ENCODE measurements at places on chromosomes 7 and 10.

GRCh38 chr7:1027242-1028043 is 16.9 kb upstream of the GPR146 start:
- peak; percentile 15 for DNase-seq

DNA sequence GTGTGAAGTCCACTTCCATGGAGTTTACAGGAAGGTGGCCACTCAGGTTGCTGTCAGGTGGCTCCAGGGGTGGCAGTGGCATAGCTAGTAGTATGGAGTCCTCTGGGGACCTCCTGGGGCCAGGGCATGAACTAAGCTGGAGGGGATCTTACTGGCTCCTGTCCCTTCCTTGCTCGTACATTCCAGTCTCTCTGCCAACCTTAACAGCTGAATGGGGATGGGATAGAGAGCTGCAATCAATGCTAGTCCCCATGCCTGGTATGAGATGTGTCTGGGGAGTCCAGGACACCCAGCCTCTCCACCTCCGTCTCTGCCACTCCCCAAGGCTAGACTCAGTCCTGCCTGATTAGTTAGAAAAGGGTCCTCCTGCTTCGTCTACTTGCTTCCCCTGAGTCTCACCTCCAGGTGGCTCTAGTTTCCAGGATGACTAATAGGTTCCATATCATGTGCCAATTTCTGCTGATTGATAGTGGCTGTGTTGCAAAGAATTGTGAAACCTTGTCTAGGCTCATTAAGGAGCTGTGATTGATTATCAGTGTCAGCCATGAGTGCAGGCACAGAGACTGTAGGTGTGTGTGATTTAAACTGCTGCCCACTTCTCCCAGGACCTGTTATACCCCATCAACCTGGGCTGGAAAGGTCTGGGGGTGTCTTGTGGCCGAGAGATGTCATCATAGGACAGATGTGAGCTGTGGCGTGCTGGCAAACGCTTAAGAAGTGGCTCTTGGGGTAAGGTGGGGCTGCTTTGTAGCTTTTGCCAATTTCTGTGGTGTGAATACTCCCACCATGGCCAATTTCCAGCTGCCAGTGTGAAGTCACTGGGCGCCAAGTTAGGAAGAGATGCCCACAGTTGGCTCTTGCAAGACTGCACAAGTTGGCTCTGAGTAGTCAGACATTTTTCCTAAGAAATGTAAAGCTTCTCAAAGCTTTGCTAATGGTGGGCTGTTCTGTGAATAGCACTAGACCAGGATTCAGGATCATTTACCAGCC is 59.8 kb downstream of the COL13A1 start:
- DNase-seq, result no peak

GRCh38 chr7:74217455-74218342 is 7.9 kb downstream of the LAT2 start:
- DNase-seq, result no peak

GRCh38 chr7:48634116-48634632 is 290.2 kb upstream of the CDC14C start:
- DNase-seq, result no peak

DNA sequence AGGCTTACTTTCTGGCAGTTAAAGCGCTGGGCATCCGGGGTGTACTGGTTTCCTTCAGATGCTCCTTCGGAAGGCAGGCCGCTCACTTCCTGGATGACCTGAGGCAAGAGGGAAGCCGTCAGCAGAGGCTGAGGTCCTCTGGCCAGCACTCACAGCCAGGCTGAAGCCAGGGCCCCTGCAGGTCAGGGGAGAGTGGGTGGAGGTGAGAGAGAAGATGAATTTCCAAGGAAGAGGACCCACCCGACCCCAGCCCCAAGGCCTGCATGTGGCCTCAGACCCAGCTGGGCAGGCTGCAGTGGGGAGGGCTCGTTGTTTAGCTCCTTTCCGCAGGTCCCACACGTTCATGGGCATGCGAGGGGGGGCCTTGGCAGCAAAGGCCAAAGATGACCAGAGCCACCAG is 71.3 kb downstream of the VWA2 start:
- no peak for DNase-seq

- no peak for DNase-seq
These were observed 68.9 kb downstream of the MAD1L1 start for GRCh38 chr7:2163600-2164555.

DNA sequence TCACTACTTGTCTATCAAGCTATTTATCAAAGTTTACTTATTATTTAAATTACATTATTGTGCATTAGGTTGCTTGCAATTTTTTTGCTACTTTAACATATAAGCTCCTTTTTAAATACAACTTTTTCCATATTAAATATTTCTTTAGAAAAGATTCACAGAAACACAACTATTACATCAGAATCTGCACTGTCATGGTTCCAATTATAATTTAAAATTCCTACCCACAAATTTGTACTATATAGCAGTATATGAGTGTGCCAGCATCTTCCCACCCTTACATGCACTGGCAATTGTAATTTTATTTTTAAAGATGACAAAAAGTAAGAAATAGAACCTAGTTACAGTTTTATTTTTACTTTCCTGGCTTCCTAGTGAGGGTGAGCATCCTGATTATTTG is 15.8 kb downstream of the MINDY3 start:
- DNase-seq, result no peak

DNA sequence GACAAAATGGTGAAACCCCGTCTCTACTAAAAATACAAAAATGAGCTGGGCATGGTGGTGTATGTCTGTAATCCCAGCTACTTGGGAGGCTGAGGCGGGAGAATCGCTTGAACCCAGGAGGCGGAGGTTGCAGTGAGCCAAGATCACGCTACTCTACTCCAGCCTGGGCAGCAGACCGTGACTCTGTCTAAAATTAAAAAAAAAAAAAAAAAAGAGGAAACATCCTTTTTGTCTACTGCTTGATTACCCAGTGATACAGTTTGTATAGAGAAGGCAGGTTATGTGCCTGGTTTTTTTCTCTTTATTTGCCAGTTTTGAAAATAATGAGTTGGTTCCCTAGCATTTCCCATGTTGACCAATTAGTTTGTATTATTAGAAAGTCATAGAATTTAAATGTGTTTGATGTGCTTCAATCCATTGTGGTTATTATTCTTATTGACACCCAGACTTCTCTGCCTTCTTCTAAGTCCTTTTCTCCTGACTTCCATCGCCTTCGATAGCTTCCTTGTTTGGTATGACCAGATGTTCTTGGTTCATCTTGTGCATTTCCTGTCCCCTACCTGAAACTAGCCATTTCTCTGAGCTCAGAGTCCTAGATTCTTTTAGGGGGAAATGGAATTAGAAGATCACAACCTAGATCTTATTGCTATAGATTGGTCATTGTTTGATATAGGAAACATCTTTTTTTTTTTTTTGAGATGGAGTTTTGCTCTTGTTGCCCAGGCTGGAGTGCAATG is 43.2 kb downstream of the VKORC1L1 start:
- no peak for DNase-seq

- DNase-seq, result no peak
These were observed 31.0 kb downstream of the SRRM3 start for GRCh38 chr7:76232698-76233097.

- no peak for DNase-seq
These were observed 1.9 kb upstream of the OTUD1 start for GRCh38 chr10:23436983-23437382.

- no peak for DNase-seq
These were observed 253.5 kb downstream of the NSUN6 start for GRCh38 chr10:18397906-18398305.

DNA sequence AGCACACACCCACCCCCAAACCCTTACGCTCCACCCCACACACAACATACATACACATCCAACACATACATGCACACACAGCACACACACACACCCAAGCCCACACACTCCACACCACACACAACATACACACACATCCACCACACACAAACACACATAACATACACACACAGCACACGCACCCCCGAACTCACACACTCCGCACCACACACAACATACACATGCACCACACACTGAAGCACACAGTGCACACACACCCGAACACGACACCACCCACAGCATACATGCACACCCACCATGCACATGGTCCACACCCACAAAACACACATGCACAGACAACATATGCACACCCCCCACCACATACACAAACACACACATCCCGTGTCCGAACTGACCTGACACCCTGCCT is 2.0 kb downstream of the PRAP1 start:
- no peak for DNase-seq

DNA sequence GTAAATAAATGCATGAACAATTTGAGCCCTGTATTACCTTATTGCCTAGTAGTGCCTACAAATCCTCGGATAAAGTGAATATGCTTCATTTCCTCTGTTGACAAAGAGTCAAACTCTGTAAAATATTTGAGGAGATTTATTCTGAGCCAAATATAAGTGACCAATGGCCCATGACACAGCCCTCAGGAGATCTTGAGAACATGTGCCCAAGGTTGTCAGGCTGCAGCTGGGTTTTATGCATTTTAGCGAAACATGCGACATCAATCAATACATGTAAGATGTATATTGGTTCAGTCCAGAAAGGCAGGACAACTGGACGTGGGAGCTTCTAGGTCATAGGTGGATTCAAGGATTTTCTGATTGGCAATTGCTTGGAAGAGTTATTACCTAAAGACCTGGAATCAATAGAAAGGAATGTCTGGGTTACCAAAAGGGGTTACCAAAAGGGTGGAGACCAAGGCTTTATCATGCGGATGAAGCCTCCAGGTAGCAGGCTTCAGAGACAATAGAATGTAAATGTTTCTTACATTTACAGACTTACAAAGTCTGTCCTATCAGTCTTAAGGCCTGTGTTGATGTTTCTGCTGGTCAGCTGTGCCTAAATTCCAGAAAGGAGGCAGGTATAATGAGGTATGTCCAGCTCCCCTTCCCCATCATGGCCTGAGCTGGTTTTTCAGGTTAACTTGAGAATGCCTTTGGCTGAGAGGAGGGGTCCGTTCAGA is 220.1 kb upstream of the FZD1 start:
- DNase-seq, result no peak

DNA sequence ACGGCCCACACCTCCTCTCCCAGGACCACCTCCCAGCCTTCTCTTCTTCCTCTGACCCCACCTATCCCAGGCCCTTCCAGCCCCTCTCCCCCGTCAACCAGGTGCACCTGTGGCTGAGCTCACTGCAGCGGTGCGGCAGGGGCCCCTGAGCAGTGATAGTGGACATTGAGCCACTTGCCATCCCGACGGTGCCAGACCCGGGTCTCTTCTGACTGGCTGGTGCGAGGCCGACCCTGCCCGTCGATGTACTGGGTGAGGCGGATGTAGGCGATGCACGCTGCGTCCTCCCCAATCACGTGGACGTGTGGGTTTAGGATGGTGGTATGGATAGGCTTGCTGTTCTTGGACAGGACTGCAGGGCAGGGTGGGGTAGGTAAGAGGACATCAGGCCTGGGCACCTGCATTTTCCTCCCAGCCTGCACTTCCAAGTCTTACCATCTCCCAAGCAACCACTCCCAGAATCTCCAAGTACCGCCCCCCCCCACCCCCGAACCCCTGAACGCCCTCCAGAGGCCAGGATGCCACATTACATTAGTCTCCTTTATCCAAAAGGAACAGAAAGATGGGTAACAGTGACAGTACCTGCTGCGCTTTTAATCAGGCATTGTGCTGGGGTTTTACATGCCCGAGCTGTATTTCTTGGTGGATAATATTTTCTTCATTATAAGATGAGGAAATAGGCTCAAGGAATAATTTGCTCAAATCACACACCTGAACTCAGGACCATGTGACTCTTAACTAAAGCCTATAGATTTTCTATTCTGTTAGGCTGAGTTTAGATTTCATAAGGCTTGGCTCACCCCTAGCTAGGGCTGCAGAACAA is 3.7 kb upstream of the NDST2 start:
- DNase-seq, result no peak

GRCh38 chr7:80654887-80655340 is 16.5 kb downstream of the CD36 start:
- DNase-seq, result no peak

GRCh38 chr10:110008518-110009339 is 945 bp downstream of the ADD3 start:
- peak; percentile 61 for DNase-seq

DNA sequence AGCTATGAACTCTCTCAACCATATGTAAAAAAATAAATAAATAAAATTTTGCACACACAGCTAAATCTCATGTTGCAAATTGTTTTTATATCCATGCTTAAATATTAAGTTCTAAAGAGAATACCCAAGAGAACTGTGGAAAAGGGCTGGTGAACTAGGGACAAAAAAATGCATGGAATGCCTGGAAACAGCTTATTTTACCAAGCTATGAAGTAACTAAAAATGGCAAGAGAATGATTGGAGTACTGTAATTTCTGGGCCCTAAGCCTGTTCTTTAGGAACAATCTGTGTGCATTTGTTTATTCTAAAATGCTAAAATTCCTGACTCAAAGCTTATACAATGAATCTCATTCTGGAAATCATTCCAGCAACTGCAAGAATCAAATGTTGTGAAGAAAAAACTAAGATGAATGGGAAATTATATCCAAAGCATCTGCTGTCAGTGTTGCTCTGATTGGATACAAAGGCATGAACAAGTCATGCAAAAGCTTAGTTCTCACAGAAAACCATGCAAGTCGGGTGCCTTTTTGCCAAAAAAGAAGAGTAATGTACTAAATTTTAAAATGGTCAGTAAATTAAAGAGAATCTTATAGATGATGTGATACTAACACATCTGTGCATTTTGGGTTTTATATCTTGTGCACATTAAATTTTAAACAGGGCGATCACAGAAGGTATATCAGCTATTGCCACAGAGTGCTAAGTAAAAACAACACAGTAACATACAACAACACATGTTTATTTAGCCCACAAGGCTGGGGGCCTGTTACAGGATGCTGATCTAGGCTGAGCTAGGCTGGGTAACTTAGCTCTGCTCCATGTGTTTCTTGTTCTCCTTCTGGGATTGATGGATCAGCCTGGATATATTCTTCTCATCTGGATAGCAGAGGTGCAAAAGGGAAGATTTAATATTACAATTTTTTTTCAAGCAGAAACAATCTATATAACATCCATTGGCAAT is 453.5 kb upstream of the SEMA3A start:
- DNase-seq, result no peak

DNA sequence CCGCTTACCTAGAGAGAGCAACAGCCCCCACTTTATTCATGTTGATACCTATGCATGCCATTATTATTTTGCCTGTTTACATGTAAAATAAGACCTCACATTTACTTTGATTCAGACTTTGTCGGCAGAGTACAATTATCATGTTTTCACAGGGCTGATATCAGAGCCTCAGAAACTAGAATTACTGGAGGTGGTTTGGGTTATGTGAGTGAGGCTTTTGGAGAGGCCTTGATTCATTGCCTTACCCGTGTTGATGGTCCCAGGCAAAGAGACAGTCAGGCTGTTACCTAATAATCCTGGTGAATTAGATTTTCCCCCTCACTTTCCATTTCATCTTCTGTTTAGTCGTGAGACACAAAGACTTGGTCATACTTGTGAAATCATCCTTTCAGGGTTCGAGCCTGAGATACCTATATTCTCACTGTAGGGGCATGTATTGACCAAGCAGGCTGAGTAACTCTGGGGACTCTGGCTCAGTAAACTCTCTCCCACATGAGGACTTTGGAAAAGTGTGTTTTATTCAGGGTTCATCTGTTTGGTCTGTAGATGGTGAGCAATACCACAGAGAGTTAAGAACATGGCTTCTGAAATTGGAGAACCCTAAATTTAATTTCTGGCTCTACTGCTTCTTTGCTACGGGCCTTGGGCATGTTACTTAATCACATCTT is 150.9 kb downstream of the CELF2 start:
- DNase-seq, result no peak
